Liver (tissue), 10 donors: ENCODE measurements at places on chromosomes 16 and 17.

- H3K36me3 ChIP-seq: no peaks in the 10 kb centered on the region
- H3K4me3 ChIP-seq: no peak overlapping the region
- no peak for DNase-seq
Measured at GRCh38 chr16:10867199-10867598, 9.8 kb upstream of the CIITA start.

DNA sequence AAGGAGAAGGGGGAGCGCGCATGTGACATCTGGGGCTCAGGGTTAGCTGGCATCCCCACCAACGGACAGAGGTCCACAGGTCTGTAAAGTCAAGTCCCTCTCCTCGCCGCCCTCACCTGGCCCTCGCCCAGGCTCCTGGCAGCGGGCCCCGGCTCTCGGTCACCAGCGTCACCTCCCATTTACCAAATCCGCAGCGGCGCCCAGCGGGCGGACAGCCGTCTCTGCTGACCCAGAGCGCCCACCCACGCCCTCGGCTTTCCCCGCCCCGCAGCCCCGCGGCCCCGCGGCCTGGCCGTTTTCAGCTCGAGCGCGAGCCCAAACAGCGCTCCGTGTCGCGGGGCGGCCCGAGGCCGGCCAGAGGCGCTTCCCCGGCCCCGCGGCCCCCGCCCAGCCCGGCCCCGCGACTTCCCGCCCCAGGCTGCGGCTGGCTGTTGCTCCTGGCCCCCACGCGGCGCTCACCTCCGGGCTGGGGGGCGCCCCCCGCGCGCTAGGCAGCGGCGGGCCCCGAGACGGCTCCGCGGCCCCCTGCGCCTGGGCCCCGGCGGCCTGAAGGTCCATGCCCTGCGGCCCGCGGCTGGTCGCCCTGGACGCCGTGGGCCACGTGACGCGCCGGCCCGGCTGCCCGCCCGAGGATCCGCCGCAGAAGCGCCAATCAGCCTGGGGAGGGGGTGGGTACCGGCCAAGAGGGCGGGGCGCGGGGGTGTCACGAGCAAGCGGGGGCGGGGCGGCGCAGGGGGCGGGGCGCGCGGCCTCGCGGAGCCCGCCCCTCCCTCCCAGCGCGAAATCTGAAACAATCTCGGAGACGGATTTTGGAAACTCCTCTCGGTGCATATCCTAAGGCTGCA lies at the start of gene COPRS:
TSS of gene COPRS (minus strand) at position 603 of the 845 bp plus-strand sequence. CDS start at position 558, 45 bp downstream.
- DNase-seq: peak; percentile 89
- peaks cover 20% of the 10 kb centered on the region for H3K36me3 ChIP-seq
- H3K4me1 ChIP-seq: peaks cover 14% of the 10 kb centered on the region
- peak within 1 kb of the TSS; percentile 74 for H3K27ac ChIP-seq
- H3K27me3 ChIP-seq: no peaks in the 10 kb centered on the region
- H3K4me3 ChIP-seq: peak within 1 kb of the TSS; percentile 47

GRCh38 chr17:41962768-41963434 lies 3.7 kb upstream of the CNP start:
- H3K4me1 ChIP-seq: peaks cover 11% of the 10 kb centered on the region
- H3K27me3 ChIP-seq: no peaks in the 10 kb centered on the region
- H3K36me3 ChIP-seq: no peaks in the 10 kb centered on the region
- no peak overlapping the region for H3K27ac ChIP-seq
- no peak overlapping the region for H3K4me3 ChIP-seq

DNA sequence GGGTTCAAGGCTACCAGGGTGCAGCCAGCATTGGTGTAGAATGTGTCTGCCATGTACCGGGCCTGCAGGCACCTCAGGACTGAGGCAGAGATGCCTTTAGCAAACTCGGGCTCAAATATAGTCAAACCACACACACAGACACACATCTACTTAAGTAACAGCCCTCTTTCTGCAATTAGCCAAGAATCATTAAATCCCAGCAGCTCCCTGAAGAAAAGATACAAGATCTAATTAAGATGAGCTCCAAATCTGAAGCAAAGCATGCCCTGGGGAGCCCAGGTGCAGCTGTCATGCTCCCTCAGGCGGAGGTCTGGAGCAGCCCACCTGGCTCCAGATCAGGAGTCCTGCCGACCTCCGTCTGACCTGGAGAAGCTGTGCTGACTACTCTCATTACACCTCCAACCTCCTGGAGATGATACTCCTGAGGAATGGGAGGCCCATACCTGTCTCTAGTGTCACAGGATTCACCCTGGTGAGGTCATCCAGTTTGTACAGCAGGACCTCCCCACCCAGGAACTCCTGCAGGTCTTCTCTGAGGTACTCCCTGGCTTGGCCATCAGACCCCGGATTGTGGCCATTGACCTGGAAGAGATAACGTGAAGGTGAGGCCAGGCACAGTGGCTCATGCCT lies 6.9 kb downstream of the MYO19 start:
- H3K4me1 ChIP-seq: no peaks in the 10 kb centered on the region
- H3K36me3 ChIP-seq: peaks cover 63% of the 10 kb centered on the region
- H3K27me3 ChIP-seq: no peaks in the 10 kb centered on the region
- no peak overlapping the region for H3K4me3 ChIP-seq
- no peak for DNase-seq
- no peak overlapping the region for H3K27ac ChIP-seq

DNA sequence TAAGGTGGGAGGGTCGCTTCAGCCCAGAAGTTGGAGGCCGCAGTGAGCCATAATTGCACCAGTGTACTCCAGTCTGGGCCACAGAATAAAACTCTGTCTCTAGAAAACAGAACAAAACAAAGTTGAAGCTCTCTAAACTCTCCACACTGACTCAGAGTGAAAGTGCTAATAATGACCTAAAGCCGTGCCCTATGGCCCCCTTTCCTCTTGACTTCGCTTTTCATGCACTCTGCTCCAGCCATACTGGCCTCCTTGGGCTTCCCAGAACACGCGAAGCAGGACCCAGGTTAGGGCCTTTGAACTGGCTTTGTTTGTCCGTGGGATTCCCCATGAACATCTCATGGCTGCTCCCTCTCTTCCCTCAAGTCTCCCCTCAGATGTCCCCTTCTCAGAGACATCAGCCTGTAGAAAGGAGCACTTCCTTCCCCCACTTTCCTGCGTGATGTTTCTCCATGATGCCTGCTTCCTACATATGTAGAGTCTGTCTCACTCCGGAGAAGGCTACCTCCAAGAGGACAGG lies 18.6 kb upstream of the SPN start:
- H3K27ac ChIP-seq: no peak overlapping the region
- no peaks in the 10 kb centered on the region for H3K27me3 ChIP-seq
- no peak for DNase-seq
- no peak overlapping the region for H3K4me3 ChIP-seq

GRCh38 chr16:11828696-11829095 lies 22.6 kb downstream of the RSL1D1 start:
- H3K4me3 ChIP-seq: no peak overlapping the region
- no peaks in the 10 kb centered on the region for H3K36me3 ChIP-seq
- H3K4me1 ChIP-seq: no peaks in the 10 kb centered on the region
- H3K27ac ChIP-seq: no peak overlapping the region
- no peaks in the 10 kb centered on the region for H3K27me3 ChIP-seq
- DNase-seq: no peak

DNA sequence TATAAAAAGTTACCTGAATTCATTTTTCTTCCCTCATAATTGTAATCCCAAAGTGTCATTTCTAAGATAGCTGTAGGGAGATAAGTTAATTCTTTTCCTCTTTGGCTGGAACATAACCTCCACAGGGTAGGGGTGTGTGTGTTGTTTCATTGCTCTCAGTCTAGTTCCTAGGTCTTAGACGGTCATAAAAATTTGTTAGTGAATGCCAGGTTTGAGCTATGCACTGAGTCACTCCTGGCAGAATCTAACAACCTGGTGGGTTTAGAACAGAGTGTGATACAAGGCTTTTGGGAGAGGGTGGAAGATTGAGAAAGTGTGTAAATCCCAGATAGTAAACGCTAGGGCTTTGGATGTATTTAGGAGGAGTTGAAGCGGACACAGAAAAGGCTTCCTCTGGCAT lies 894 bp upstream of the PHKG2 start:
- no peaks in the 10 kb centered on the region for H3K4me1 ChIP-seq
- H3K27ac ChIP-seq: peak overlapping the region; percentile 68
- H3K36me3 ChIP-seq: peaks cover 6% of the 10 kb centered on the region
- no peak overlapping the region for H3K4me3 ChIP-seq
- no peaks in the 10 kb centered on the region for H3K27me3 ChIP-seq
